Activated CD4-positive, alpha-beta T cell treated with anti-CD3 and anti-CD28 coated beads, Interleukin-2, amount 10 ng/mL, durations not matched to agents 24 days and 14 days (primary cell): ENCODE measurements at places on chromosomes 3 and 15. TPM values are rescaled to one million over a fixed set of nuclear protein-coding genes. Genes with fewer than 3 reads are reported as not detected.
A peak's percentile ranks its signal among the peaks of the same experiment; 100 is the strongest.

A4GNT gene
- total RNA-seq, result not detected in 2 replicates

RARRES1 gene
- total RNA-seq, result not detected in 2 replicates

SNRPN gene
- 34.3 and 35.4 TPM in 2 replicates for total RNA-seq

- no peak overlapping the region for H3K27ac ChIP-seq
- peaks cover 41% of the 10 kb centered on the region for H3K27me3 ChIP-seq
- H3K4me3 ChIP-seq, result no peak overlapping the region
- DNase-seq, result no peak
- no peaks in the 10 kb centered on the region for H3K36me3 ChIP-seq
Measured at GRCh38 chr3:127964053-127964452, 49.0 kb downstream of the KBTBD12 start.

DNA sequence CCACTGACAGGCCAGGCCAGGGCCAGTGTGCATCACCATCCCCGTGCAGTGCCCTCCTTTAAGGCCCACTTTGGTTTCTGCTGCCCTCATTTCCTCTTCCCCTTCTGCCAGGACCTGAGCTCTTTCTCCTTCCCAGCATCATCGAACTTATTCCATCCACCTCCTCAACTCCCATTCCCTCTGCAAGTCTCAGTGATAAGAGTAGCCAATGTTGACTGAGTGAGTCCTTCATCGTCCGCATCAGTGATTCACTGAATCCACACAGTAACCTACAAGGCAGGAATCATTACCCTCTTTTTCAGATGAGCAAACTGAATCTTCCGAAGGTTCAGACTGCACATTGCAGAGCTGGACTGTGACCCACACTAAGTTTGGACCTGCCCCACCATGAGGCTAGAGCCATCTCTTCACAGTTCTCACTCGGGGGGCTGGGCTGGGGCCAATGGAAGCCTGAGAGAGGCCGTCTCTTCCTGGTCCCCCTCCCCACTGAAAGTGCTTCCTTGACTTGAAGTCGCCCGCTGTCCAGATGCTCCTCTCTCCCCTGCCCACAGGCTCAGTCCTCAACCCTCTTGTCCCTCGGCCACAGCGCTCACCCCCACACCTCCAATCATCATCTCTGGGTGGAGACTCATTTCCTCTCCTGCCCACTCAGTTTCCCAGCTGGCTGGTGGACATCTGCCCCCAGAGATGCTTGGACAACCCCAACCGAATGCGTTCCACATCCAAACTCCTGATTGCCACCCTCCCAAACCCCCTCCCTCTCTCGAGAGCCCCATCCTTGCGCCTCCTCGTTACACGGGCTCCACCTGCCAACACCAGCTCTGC is 15.2 kb upstream of the ANPEP start:
- DNase-seq, result no peak
- peaks cover 12% of the 10 kb centered on the region for H3K36me3 ChIP-seq
- H3K27me3 ChIP-seq, result no peaks in the 10 kb centered on the region
- peaks cover 2% of the 10 kb centered on the region for H3K4me1 ChIP-seq

GRCh38 chr15:62887113-62887570 is 155.4 kb upstream of the TPM1 start:
- no peak for DNase-seq
- peaks cover 30% of the 10 kb centered on the region for H3K27me3 ChIP-seq
- no peaks in the 10 kb centered on the region for H3K36me3 ChIP-seq
- no peaks in the 10 kb centered on the region for H3K4me1 ChIP-seq

GRCh38 chr15:41331281-41331680 is 1.1 kb downstream of the OIP5 start:
- DNase-seq, result no peak
- peaks cover 28% of the 10 kb centered on the region for H3K36me3 ChIP-seq
- H3K4me1 ChIP-seq, result peaks cover 26% of the 10 kb centered on the region
- H3K27ac ChIP-seq, result peak overlapping the region; percentile 98
- H3K27me3 ChIP-seq, result no peaks in the 10 kb centered on the region
- H3K4me3 ChIP-seq, result peak overlapping the region; percentile 95
